ENCODE measurements at places on chromosomes 11 and 22. TPM values are rescaled to one million over a fixed set of nuclear protein-coding genes. Genes with fewer than 3 reads are reported as not detected.

DNA sequence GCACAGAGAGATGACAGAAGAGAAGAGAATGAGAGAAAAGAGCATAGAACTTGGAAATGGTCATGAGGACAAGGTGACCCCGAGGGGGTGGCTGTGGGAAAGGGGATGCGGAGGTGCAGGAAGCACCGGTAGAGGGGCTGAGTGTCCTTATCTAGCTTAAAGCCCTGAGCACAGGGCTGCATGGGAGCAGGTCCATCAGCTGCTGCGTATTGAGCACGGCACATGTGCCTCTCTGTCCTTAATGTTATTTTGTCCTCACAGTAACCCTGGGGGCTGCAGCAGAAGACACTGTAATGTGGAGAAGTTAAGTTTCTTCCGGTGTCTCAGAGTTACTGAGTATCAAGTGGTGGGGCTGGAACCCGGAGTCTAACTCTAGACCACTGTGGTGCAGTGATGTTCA lies 94.4 kb upstream of the OR4B1 start:
- no peak for DNase-seq

GRCh38 chr11:94272738-94273313 lies 31.6 kb upstream of the IZUMO1R start:
- no peak for DNase-seq

Gene MS4A3
- total RNA-seq: not detected

DNA sequence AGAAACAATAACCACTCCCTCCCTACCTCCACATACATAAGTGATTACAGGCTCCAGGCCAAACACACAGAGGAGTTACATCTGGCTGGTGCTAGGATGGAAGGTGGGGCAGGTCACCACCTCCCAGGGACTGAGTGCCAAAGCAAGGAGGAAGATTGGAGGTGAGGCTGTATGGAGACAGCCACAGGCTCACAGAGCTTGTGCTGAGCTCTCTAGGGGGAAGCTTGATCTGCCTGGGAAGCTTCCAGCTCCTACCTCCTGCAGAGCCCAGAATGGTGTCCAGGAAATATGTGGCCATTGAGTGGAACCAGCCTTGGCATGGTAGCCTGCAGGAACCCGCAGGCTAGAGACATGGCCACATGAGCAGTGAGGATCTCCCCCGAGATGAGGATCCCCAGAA lies 3.6 kb upstream of the MED15 start:
- DNase-seq: peak; percentile 54

GRCh38 chr11:75583718-75584658 lies 21.9 kb downstream of the SERPINH1 start:
- DNase-seq: no peak

Gene OR51B5
- 1.2 TPM for total RNA-seq

Gene RAPSN
- 7.3 TPM for total RNA-seq

Gene SLC37A2
- total RNA-seq: 24.0 TPM

Gene JAML
- not detected for total RNA-seq

GRCh38 chr11:67055812-67056211 lies 835 bp upstream of the RHOD start:
- DNase-seq: peak; percentile 46
